ENCODE measurements at places on chromosomes 5 and 9.
A peak's percentile ranks its signal among the peaks of the same experiment; 100 is the strongest.

DNA sequence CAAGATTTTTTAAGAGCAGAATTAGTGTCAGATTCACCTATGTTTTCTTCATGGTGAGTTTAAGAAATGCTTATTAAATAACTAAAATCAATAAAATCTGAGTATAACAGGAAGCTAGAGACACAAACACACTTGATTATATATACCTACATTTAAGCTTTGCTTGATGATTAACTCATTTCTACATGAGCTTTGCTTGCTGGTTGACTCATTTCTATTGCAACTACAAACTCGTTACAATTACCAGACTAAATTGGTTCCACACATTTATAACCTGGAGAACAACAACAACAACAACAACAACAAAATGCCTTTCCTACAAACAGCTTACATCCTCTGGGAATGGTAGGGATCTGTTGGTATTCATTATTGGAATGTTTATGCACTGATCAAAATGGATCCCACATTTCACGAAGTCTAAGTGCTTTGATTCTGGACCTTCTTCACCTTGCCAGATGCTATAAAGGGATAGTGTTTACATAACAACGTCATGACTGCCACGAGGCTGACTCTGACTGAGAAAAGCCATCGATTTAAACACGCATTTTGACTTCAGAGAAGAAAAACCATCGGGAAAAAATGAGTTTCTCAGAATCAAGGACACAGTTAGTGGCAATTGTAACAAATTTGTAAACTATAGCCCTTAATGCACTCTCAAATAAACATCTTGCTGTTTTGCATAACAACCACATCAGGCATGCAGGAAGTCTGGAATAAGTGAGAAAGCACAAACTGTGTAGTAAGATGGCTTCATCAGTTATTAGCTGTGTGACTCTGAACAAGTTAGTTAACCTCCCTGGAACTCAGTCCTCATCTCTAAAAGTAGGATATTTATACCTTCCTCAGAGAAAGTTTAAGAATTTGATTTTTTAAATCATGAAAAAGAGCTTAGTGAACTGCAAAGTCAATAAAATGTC, 49.8 kb downstream of the RASEF start:
- DNase-seq, result no peak

- DNase-seq, result no peak
Observed at GRCh38 chr5:305050-305449, 16.5 kb upstream of the AHRR start.

- DNase-seq, result no peak
Observed at GRCh38 chr5:52854301-52854700, 66.6 kb downstream of the ITGA1 start.

DNA sequence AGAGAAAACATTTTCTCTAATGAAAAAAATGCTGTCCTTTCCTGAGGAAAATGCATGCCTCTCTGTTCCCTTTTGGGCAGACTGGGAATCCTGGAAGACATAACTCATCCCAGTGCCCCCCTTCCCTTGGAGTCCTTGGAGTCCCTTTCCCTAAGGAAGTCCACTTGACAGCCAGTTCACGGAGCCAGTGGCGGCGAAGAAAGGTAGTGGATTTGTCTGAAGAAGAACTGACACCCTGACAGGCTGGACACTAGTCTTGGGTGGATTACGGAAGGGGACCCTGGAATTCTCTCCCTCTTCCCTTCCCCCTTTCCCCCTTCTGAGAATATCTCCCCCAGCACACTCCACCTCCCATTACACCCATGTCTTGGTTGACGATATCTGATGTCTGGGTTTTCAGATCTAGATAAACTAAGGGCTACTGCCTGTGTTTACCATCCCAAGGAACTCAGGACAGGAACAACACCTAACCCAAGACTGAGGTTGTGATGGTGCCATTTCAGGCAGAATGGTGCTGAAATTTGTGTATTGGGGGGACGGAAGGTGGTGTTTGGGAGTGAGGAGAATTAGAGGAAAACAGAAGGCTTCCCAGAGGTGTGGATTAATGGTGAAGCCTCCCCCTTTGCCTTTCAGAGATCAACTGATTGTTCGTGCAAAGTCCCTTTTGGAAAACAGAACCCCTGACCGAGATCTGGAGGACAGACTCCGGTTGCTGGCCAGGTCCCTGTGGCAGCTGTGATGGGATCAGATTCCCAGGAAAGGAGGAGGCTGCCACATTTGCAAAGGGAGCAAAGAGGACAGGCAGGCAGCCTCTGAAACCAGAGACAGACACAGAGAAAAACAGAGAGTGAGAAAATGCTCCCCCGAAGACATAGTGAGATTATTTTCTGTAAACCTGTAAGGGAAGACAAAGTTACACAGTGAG, 704 bp downstream of the SPARC start:
- DNase-seq, result no peak

- DNase-seq, result no peak
Observed at GRCh38 chr9:122338536-122338935, 32.3 kb upstream of the PTGS1 start.

GRCh38 chr9:133121915-133122550, 993 bp upstream of the RALGDS start:
- DNase-seq, result peak; percentile 85

DNA sequence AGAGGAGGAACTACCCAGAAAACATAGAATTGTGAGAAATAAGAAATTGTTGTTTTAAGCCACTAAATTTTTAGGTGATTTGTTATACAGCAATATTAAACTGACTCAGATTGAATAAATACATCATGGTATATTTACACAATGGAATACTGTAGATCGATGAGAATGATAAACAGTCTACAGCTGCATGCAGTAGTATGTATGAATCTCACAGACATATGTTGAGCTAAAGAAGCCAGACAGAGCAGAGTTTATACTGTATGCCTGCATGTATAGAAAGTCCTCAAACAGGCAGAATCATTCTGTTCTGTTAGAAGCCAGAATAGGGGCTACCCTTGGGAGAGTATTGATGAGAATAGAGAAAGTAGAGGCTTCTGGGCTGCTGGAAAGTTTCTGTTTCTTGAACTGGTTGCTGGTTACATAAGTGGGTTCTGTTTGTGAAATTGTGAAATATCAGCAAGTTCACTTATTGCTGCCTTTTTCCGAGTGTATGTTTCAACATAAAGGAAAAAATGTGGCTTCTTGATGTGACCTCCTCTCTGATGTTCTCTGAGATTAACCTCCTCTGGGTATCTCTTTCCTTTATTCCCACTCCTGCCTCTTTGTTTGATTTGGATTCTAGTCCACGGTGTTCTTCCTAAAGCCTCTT, 9.6 kb downstream of the KIAA1958 start:
- DNase-seq, result peak; percentile 16

DNA sequence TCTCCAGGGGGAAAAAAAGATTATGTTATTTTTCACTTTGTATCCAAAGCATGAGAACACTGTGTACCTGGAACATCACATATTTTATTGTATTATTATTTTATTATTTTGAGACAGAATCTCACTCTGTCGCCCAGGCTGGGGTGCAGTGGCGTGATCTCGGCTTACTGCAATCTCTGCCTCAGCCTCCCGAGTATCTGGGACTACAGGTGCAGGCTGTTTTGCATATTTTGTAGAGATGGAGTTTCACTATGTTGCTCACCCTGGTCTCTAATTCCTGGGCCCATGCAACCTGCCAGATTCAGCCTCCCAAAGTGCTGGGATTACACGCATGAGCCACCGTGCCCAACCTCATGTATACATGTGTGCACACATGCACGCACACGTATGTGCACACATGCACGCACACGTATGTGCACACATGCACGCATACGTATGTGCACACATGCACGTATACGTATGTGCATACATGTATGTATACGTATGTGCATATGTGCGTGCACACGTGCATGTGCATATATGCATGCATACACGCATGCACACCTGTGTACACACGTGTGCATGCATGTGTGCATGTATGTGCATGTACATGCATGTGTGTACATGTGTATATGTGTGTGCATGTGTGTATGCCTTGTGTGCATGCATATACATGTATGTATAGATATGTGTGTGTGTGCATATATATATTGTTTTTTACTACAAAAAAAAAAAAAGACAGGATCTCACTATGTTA, 9.5 kb upstream of the UGCG start:
- DNase-seq, result no peak

DNA sequence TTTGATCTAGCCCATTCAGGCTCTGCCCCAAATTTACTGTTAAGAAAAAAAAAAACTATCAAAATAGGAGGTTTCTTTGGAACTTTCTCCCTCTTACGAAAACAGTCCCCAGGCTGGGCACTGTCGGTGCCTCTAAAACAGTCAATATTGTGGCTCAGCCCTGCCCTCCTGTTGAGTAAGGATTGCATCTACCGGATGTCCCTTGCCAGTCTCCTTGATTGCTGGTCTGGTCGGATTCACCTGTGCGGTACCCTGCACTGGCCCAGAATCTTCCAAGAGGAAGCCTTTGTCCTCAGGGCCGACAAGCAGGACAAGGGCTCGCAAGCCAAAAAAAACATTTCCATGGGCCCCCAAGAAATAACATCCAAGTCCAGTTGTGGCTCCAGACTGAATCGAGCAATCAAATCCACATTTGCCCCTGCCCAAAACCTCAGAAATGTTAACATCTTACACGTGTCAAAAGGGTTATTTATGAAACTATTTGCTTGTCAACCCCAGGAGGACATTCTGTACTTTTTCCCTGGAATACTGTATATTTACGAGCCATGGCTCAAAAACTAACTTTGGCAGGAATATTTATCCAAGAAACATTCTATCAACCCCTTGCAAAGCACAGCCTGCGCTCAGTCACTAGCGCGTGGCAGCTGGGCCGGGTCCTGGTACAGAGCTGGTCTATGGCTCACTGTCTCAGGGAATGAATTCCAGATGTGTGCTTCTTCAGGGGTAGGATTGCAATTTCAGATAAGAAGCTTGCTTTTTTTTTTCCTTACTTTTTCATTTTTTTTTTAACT, 129.2 kb upstream of the ADRA1B start:
- no peak for DNase-seq

DNA sequence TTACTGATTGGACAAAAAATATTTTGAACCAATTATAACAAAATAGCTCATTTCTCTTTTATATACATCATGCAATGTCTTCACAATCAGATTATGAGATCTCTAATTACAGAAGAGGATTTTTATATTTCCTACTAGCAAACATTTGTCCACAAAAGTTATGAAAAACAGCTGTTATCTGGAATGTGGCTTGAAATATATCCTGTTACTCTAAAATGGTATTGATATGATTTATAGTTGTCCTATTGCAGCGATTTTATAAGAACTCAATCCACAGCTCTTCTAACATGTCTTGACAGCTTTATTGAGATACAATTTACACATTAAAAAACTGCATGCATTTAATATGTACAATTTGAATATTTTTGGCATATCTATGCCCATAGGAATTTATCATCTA, 779.9 kb upstream of the ACO1 start:
- no peak for DNase-seq

- no peak for DNase-seq
Observed at GRCh38 chr5:130337179-130337888, 433.1 kb downstream of the CHSY3 start.

DNA sequence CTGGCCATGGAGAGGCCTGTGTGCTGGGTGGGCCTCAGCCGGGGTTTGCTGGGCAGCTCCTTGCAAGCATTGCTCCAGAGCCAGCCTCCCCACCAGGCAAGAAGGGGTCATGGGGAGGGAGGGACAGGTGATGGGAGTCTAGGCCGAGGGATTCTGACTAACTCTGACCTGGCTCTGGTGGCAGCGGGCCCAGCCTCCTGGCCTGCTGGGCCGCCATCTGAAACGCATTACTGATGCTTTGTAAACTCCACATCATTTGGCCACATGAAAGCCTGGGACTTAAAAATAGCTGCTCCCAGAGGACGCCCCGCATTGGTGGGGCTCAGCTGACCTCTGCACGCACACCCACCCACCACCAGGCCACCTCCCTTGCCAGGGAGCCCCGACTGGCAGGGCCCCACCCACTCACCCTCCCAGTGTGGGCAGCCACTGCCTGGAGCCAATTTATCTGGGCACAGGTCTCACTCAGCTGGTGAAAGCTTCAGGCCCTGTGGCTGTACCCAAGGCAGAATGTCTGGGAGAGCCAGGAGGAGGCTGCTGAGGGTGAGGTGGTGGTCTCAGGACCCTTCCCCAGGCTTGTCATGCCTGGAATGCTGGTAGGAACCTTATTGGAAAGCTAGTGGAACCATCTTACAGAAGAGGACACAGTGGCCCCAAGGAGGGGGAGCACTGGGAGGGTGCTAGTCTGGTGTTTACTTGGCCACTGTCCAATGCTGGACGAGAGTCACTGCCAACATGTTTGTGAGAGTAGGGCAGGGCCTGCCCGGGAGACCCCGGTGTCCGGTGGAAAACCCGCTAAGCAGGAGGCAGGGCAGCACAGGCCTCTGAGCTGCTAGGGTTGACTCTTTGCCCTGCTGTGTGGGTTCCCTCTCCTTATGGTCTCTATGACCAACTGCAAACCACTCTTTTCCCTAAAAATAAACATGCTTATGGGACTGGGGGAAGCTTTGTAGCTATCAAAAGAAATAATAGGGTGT, 10.8 kb downstream of the TCF7 start:
- DNase-seq, result no peak

All from CD14-positive monocyte (primary cell).